AG04450 (cell line): ENCODE measurements at places on chromosomes 1 and 21.

GRCh38 chr1:12338017-12338416, 108.2 kb downstream of the VPS13D start:
- no peak for DNase-seq

- DNase-seq = no peak
Measured at GRCh38 chr1:177300431-177300830, 129.7 kb downstream of the BRINP2 start.

DNA sequence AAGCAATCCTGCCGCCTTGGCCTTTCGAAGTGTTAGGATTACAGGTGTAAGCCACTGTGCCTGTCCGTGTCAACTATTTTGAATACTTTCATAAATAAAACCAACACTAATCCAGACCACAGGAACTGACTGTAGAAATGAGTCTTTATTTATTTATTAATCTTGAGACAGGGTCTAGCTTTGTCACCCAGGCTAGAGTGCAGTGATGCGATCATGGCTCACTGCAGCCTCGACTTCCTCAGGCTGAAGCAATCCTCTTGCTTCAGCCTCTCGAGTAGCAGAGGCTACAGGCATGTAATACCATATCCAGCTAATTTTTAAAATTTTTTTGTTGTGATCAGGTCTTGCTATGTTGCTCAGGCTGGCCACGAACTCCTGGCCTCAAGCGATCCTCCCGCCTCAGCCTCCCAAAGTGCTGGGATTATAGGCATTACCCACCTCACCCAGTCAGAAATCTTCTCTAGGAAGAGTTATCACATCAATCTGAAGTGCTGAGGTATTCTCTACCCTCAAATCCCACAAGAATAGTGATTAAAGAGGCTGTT, 21.7 kb upstream of the CPLANE2 start:
- no peak for DNase-seq

DNA sequence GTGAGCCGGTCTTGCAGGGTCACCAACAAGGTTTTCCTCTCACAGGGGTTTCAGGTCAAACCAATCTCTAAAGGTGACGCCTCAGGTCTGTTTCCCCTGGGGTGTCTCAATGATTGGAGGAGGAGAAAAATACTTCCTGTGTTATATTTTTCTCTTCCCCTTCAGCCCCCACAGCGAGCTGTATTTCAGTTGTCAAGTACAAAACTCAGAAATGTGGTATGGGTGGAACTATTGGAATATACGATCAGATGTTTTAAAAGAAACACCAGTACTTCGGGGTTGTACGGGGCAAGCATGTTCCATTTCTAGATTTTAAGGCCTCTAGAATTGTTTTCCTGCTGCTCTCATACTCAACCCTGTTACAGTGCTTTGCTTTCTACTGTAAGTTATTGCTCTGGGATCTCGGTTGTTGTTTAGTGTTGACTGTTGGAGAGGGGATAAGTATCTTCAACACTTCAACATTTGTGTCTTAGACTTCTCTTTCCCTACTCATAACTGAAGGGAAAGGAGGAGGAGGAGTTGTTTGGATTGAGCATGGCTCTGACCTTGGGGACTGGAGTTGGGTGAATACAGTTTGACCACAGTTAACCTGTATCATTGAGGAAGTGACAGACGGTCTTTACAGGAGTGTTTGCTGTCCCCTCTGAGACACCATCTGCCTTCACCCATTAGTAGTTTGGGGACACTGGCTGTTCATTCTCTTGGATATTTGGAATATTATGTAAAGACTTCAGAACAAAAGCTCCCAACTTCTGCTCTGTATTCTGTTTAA, 2.0 kb downstream of the MAPKAPK2 start:
- DNase-seq = no peak

- DNase-seq = no peak
Measured at GRCh38 chr21:33432496-33432895, 29.3 kb downstream of the IFNGR2 start.

DNA sequence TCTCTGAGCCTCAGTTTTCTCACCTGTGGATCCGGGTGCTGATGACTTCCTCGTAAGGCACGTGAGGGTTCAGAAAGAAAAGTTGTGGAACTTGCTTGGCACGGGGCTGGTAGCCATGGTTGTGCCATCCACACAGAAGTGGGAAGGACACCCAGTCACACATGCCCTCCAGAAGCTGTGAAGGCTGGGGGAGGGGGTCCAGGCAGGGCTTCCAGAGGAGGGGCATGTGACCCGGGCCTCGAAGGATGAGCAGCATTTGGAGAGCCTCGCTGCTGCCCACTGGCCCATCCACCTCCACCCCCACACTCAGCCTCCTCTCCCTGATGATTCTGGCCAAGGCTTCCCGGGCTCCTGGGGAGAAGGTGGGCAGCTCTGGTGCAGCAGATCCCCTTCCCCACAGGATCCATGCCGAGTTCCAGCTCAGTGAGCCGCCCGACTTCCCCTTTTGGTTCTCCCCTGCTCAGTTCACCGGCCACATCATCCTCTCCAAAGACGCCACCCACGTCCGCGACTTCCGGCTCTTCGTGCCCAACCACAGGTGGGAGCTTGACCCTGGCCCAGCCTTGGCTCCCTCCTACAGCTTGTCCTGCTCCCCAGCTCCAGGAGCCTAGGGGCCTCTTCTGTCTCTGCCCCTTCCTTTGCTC, 9.4 kb downstream of the SELENON start:
- DNase-seq = no peak

DNA sequence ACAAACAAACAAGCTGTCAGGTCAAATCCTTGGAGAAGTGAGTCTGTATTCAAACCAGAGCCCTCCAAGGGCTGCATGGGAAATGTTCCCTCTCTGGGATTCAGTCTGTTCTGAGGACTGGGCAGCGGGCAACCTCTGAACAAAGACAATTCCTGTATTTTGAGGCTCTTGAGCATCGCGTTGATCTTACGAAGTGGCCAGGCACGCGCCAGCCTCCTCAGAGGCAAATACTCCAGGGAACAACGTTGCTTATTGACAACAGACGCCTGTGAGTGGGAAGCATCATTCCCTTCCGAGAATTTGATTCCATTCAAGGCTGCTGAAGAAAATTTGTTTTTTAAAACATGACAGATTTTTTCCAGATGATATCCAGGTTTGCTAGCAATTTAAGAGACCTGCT, 20.0 kb upstream of the TACSTD2 start:
- no peak for DNase-seq

DNA sequence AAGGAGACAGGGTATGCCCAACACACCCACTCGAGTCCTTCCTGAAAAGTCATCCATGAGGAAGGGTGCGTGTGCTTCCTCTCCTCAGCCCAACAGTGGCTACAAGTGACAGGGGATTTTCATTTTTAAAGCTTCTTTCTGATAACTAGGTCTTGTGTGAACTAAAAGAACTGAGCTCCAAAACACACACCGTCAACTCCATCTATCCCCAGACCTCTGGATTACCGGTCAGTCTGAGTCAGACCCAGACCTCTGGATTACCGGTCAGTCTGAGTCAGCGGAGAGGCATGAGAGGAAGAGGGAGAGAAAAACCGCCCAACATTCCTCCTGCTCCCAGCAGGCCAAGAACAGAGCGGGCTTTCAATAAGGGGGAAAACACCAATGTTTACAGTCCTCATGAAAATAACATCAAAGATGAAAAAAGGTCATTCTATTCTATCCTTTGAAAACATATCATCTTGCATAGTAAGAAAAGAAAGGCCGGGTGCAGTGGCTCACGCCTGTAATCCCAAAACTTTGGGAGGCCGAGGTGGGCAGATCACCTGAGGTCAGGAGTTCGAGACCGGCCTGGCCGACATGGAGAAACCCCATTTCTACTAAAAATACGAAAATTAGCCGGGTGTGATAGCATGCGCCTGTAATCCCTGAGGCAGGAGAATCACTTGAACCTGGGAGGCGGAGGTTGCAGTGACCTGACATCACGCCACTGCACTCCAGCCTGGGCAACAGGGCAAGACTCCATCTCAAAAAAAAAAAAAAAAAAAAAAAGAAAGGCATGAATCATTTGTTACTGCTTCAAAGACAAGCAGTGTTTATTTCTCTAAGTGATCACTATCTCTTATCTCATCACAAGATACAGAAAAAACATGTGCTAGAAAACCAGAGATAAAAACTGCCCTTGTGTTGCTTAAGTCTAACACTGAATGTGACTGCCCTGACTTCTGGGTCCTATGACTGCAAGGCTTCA, 3.4 kb downstream of the PTTG1IP start:
- peak; percentile 84 for DNase-seq

GRCh38 chr1:227192163-227192562, 126.1 kb downstream of the CDC42BPA start:
- DNase-seq = peak; percentile 94

GRCh38 chr1:168057921-168058320, 78.8 kb downstream of the GPR161 start:
- DNase-seq = no peak
